CMK (cell line): ENCODE measurements at places on chromosomes 12 and 14.

GRCh38 chr14:71720978-71721624 lies 211.1 kb upstream of the RGS6 start:
- DNase-seq: peak; percentile 48

DNA sequence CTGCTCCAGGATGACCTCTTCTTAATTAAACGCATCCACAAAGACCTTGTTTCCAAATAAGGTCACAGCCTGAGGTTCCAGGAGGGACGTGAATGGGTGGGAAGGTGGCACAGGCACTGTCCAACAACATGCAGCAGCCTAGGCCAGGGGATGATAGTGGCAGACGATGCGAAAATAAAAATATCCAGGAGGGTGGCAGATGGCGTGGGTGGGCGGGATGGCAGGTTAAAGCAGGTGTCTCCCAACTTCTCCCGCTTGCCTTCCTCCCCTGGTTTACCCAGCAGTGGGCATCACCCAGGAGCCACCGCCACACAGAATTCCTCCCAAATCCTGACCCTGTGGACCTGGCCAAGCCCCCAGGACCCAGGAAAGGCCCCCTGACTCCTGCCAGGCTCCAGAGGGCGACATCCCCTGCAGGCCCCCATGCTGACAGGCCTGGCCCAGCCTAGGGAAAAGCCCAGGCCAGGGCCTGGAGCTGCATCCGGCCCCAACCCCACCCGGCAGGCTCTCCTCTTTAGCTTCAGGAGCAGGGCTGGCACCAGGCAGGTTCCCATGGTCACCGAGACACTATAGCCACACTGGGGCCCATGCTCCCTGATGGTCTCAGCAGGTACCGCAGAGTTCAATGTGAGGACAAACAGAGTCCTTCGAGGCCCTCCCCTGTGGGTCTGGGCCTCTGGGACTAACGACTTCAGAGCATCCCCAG lies 9.7 kb downstream of the NCOR2 start:
- no peak for DNase-seq

GRCh38 chr14:93832081-93832480 lies 43.8 kb upstream of the PRIMA1 start:
- no peak for DNase-seq

DNA sequence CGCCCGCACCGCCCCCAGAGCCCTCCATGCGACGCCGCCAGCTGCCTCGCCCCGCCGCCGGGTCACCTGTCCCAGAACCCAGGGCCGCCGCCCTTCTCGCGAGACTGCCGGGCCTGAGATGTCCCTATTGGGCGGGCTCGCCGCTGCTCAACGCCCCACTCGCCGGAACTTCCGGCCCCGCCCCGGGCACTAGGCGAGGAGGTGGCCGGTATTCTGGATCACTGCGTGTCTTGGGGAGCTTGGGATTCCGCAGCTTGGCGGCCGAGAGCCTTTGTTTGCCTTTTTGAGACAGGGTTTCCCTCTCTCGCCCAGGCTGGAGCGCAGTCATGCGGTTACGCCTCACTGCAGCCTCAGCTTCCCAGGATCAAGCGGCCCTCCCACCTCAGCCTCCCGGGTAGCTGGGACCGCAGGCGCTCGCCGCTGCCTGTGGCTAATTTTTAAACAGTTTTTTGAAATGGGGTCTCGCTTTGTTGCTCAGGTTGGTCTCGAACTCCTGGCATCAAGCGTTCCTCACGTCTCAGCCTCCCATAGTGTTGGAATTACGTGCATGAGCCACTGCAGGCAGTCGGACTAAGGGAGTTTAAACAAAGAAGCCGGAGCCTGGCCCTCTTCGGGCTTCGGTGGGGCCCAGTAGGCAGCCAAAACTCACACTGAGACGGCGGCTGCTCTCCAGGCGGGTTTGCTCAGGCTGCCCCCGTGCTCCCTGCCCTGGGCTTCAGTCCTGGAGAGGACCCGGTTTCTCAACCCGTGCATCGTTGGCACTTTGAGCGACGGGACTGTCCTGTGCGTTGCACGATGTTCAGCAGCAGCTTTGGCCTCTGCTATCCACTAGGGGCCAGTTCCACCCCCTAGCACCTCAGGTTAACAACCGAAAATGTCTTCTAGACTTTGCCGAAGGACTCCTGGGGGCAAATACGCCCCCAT lies at the start of gene SLC15A4:
Gene SLC15A4, minus strand, starts transcription at position 43 of the 924 bp plus-strand sequence. Its CDS starts 15 bp downstream, at position 28.
- DNase-seq: peak; percentile 75
